Smooth muscle cell of the umbilical artery (primary cell): ENCODE measurements at places on chromosomes 3 and 15. TPM values are rescaled to one million over a fixed set of nuclear protein-coding genes. Genes with fewer than 3 reads are reported as not detected.

The RTP3 gene
- total RNA-seq = not detected in 2 replicates

The TIGIT gene
- not detected in 2 replicates for total RNA-seq

The TRA2B gene
- 139 and 153 TPM in 2 replicates for total RNA-seq

The ZDHHC19 gene
- not detected in 2 replicates for total RNA-seq

The EPHA6 gene
- not detected in 2 replicates for total RNA-seq

The COL8A1 gene
- total RNA-seq = 197 and 316 TPM in 2 replicates

The SAMMSON gene
- under 0.01 TPM in 1 of 2 replicates, not detected in the other for total RNA-seq
